Activated naive CD4-positive, alpha-beta T cell treated with anti-CD3 and anti-CD28 coated beads, Interleukin-2, amount 50 U/mL, for 72 hours (primary cell): ENCODE measurements at places on chromosomes 2 and 18. TPM values are rescaled to one million over a fixed set of nuclear protein-coding genes. Genes with fewer than 3 reads are reported as not detected.

The SGPP2 gene
- total RNA-seq: 10.0 TPM

The NYAP2 gene
- total RNA-seq: 0.04 TPM

The PLGLB2 gene
- total RNA-seq: not detected

The VWA3B gene
- not detected for total RNA-seq

The MC5R gene
- not detected for total RNA-seq

The FANCL gene
- total RNA-seq: 28.2 TPM

The MALL gene
- not detected for total RNA-seq

The HAUS1 gene
- 61.4 TPM for total RNA-seq

The NOL4 gene
- total RNA-seq: not detected

The MAP3K19 gene
- total RNA-seq: not detected

The TRIB2 gene
- 2.6 TPM for total RNA-seq

The DNAH6 gene
- total RNA-seq: 0.20 TPM

The AP1S3 gene
- 7.6 TPM for total RNA-seq

The EFR3B gene
- total RNA-seq: 0.43 TPM

The SP110 gene
- total RNA-seq: 148 TPM

The DUSP11 gene
- total RNA-seq: 31.0 TPM

The IL1F10 gene
- total RNA-seq: not detected

The COX5B gene
- total RNA-seq: 269 TPM

The RAB27B gene
- 0.14 TPM for total RNA-seq

The CDH7 gene
- total RNA-seq: not detected
